T-cell (primary cell): ENCODE measurements at places on chromosomes 16 and 17. TPM values are rescaled to one million over a fixed set of nuclear protein-coding genes. Genes with fewer than 3 reads are reported as not detected.

GRCh38 chr17:67456889-67457288, 79.8 kb downstream of the PITPNC1 start:
- DNase-seq: no peak

DNA sequence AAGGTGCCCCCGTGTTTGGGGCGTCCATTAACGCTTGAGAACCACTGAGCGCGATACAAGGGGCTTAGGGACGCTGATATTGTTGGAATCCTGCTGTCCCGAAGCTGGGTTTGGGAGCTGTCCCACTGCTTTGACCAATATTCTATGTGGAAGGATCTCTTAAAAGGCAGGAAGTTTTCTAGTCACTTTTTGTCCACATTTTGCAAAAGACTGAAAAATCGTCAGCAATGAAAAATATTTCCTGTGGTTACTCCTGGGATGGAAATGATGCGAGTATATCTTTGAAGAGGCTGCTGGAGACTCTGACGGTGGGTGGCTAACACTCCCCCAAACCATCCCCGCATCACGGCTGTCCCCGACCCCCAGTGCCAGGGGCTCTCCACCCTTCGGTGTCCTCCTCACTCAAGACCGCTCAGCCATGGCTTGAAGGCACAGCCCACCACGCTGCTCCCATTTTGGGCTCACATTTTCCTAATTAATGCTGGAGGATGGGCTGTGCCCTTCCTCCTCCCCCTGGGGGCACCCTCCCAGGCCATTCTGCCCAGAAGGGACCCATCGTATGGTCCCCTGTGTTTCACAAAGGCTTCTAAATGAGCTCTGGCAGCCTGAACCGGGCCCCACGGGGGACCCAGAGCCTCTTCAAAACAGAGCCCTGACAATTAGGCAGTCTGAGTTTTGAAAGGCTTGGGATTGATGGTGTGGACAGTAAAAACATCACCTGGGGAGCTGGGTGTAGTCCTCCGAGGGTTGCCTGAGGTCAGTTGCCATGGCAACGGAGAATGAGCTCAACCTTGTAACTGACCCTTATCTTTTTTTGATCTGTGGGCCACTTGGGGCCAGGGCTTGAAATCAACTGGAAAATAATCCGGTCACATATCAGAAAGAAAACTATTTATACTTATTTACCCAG, 158.6 kb downstream of the C16orf78 start:
- DNase-seq: no peak

The CHST5 gene
- not detected for total RNA-seq

GRCh38 chr16:31130336-31130891, 5.1 kb downstream of the PRSS8 start:
- DNase-seq: no peak

- DNase-seq: no peak
Measured at GRCh38 chr16:27481282-27481934, 68.3 kb downstream of the GTF3C1 start.
